T-helper 22 cell (primary cell): ENCODE measurements at places on chromosomes 16 and 17.

DNA sequence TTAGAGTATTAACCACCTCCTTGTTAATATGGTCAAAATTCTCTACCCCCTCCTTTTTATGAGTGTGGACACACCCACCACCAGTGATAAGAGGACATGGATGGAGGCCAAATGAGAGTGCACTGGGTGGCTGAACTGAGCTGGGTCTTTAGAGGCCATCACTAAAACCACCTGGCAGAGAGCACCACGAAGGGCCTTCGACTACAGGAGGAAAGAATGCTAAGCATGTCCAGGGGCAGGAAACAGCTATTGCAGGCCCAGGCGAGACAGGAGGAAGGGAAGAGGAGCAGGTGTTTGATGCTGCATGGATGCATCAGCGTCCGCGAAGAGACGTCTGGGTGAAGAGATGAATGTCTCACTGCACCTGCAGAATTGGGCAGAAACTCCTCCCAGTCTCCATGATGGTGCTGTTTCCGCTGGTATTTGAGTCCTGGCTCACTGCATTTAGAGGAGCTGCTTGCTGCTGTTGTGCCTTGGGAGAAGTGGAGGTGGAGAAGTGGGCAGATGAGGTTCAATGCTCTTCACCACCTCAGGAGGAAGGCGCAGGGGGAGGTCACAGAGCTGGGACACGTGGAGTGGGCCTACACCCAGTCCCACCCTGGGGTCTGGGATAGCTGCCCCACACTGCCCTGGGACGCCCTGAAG lies 33.2 kb downstream of the SPHK1 start:
- no peak for DNase-seq

- DNase-seq: no peak
Observed at GRCh38 chr16:70686376-70687101, 686 bp upstream of the MTSS2 start.

DNA sequence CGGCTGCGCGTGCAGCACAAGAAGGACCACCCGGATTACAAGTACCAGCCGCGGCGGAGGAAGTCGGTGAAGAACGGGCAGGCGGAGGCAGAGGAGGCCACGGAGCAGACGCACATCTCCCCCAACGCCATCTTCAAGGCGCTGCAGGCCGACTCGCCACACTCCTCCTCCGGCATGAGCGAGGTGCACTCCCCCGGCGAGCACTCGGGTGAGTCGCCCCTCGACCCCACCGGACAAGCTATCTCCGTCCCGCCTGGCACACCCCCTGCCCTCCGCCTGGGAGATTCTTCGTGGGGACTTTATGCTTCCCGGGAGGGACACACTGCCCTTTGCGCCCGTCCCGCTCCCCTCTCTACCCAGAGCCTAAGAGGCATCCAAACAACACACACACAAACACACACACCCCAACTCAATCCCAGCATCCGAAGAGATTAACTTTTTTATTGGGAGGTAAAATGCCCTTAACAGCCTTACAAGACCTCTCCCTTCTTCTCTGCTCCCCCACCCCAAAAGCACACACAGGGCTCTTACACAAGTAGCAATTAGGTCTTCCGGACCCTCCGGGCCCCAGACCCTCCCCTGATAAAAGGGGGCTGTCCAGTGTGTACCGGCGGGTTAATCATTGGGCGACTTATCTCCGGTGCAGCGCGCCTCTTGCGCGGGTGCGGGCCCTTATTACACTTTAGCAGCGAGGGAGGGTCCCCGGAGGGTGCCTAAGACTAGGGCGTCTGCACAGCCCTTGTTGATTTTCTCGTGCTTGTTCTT lies 2.1 kb downstream of the SOX9 start:
- DNase-seq: no peak

- no peak for DNase-seq
Observed at GRCh38 chr17:60676758-60677307, 818 bp upstream of the BCAS3 start.

DNA sequence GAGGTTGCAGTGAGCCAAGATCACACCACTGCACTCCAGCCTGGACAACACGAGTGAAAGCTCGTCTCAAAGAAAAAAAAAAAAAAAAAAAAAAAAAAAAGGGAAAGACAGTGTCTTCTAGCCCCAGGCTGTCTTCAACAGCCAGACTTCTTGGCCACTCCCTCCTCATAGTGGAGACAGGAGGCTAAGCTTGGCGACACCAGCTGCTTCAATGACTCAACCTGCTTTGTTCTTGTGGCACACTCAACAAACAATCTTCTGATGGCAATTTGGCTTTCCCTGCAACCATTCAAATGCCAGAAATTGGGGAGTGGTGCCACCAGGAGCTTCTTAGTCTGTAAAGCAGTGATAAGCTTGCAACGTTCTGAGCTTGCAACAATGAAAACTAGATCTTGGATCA lies 290.4 kb upstream of the DYNLRB2 start:
- no peak for DNase-seq
